ENCODE measurements at places on chromosomes 16 and 17. TPM values are rescaled to one million over a fixed set of nuclear protein-coding genes. Genes with fewer than 3 reads are reported as not detected.
A peak's percentile ranks its signal among the peaks of the same experiment; 100 is the strongest.

GRCh38 chr17:7260651-7261378, 1.5 kb downstream of the CLDN7 start:
- peaks cover 43% of the 10 kb centered on the region for H3K36me3 ChIP-seq
- H3K4me3 ChIP-seq: no peak overlapping the region
- H3K27ac ChIP-seq: no peak overlapping the region
- peaks cover 35% of the 10 kb centered on the region for H3K4me1 ChIP-seq

DNA sequence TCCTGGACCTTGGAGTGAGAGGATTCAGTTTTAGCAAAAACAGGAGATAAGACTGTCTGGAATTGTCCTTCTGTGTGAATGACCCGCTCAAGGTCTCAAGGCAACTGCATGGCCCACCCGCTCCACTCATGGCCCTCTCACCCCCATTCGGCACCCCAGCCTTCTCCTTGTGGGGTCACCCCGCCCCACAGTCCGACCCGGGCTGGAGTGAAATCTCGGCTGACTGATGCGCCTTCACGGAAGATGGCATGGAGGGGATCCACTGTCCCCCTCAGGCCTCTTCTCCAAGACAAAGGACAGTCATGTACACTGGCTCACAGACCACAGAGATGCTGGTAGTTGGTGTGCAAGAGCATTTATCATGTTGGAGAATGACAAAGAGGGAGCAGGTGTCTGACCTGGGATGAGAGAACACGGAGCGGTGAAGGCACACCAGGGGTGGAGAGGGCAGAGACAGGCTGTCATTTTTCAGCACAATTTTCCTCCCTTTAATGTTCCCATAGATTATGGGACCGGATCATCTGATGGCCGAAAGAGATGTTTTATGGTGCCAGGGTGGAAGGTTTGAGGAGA, 391.9 kb upstream of the TNRC6C start:
- H3K27ac ChIP-seq: no peak overlapping the region
- no peak for DNase-seq
- peaks cover 9% of the 10 kb centered on the region for H3K4me1 ChIP-seq
- H3K4me3 ChIP-seq: no peak overlapping the region

DNA sequence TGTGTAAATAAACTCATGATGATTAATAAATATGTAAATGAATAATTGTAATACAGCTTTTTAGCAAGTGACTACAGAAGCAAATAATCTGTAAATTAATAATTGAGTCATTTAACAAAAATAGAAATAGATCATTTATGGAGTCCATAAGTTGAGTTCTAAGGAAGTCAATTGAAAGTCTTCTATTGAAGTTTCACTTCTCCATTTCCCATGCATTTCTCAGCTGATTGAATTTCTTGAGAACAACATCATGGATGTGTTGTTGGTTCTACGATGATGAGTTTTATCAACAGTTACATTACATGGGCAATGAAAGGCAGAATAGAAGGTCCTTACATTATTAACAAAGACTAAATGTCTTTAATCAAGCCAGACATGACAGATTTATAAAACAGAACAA, 290.4 kb downstream of the MAP2K6 start:
- no peaks in the 10 kb centered on the region for H3K36me3 ChIP-seq
- no peak overlapping the region for H3K4me3 ChIP-seq
- no peaks in the 10 kb centered on the region for H3K4me1 ChIP-seq
- no peak for DNase-seq

DNA sequence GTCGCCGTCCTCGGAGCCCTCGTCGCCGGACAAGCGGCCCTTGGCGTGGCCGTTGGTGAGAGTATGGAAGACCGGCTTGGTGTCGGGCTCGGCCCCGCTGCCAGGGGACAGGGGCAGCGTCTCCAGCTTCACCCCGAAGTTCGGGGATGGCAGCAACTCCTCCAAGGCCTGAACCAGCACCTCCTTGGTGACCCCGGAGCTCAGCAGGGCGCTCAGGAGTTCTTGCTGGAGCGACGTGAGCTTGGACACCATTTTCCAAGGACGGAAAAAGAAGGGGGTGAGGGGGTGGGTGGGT, 279 bp downstream of the HNF1B start:
- no peak overlapping the region for H3K27ac ChIP-seq
- peaks cover 49% of the 10 kb centered on the region for H3K27me3 ChIP-seq
- H3K4me1 ChIP-seq: no peaks in the 10 kb centered on the region
- no peaks in the 10 kb centered on the region for H3K36me3 ChIP-seq
- H3K4me3 ChIP-seq: no peak overlapping the region

- H3K36me3 ChIP-seq: no peaks in the 10 kb centered on the region
- peaks cover 42% of the 10 kb centered on the region for H3K4me1 ChIP-seq
- peak; percentile 34 for DNase-seq
- peak overlapping the region; percentile 67 for H3K27ac ChIP-seq
- H3K4me3 ChIP-seq: peak overlapping the region; percentile 20
Measured at GRCh38 chr16:57688987-57689761, 5.4 kb upstream of the DRC7 start.

DNA sequence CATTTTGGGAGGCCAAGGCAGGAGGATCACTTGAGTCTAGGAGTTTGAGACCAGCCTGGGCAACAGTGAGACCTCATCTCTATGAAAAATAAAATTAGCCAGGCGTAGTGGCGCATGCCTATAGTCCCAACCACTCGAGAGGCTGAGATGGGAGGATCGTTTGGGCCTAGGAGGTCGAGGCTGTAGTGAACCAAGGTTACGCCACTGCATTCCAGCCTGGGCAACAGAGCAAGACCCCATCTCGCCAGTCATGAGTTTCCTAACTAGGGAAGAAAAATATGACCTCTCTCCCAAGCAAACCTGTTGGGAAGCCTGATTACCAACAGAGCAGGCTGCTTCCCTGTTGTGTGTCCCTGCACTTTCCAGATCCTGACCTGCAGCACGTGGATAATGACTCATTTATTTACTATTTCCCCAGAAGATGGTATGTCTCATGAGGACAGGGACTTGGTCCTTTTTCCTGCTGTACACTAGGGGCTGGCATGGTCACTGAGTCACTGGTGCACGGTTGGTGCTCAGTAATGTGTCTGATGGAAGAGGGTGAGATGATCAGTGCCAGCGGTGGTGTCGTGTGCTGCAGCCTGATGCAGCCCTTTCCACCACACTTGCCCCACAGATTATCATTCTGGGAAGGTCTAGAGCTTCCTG, 30.8 kb downstream of the NMT1 start:
- no peak overlapping the region for H3K4me3 ChIP-seq
- H3K27me3 ChIP-seq: no peaks in the 10 kb centered on the region
- no peak overlapping the region for H3K27ac ChIP-seq
- no peaks in the 10 kb centered on the region for H3K4me1 ChIP-seq
- H3K36me3 ChIP-seq: peaks cover 92% of the 10 kb centered on the region

The GH2 gene
- polyA plus RNA-seq: not detected

The ITGAX gene
- polyA plus RNA-seq: 0.35 TPM

The CCL14 gene
- polyA plus RNA-seq: not detected

The TEKT3 gene
- 0.34 TPM for polyA plus RNA-seq

Data from K562 (cell line).